Left forelimb (tissue), 1 donor: ENCODE measurements at places on chromosomes 2 and 18.

- DNase-seq: no peak
Observed at GRCh38 chr2:55732854-55733253, 39.2 kb upstream of the PNPT1 start.

DNA sequence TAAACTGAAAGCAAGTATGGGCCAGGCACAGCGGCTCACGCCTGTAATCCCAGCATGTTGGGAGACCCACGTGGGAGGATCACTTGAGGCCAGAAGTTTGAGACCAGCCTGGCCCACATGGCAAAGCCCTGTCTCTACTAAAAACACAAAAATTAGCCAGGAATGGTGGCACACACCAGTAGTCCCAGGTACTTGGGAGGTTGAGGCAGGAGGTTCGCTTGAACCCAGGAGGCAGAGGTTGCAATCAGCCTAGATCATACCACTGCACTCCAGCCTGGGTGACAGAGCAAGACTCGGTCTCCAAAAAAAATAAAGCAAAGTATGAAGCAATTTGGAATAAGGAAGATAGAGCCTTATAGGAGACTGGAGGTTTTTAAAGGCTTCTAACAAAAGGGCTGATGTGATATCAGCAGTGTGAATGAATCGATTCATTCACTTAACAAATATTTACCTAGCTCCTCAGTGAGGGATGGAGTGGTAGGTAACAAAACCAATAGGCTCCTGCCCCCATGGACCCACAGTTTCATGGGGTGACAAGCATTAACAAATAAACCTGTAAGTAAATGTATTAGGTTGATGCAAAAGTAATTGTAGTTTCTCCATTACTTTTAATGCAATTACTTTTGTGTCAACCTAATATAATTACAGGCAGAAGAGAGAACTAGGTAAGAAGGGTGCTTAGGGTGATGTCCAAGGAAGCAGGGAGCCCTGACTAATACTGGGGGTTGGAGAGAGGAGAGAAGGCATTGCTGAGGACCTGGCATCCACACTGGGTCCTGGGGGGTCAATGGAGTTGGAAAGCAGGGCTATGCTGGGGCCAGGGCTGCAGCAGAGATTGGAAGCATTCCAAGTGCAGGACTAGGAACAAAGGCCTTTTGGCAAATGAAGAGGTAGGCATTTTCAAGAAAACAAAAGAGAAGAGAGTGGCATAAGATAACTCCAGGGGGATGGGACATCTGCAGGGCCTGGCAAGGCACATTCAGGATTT is 195.4 kb upstream of the ARL4C start:
- no peak for DNase-seq

DNA sequence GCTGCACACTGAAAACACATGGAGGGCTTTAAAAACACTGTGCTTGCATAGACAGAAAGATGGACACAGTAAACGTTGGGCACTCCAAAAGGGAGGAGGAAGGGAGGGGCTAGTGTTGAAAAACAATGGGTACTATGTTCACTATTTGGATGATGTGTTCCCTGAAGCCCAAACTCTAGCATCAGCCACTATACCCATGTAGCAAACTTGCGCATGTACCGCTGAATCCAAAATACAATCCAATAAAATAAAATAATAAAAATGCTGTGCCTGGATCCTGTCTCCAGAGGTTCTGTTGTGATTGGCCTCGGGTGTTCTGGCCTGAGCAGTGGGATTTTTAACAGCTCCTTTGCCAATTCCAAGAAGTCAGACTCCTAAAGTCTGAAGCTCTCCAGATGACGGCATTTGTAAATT is 166.0 kb downstream of the TMEM182 start:
- no peak for DNase-seq

- no peak for DNase-seq
Observed at GRCh38 chr2:216622526-216622925, 10.7 kb upstream of the IGFBP2 start.

DNA sequence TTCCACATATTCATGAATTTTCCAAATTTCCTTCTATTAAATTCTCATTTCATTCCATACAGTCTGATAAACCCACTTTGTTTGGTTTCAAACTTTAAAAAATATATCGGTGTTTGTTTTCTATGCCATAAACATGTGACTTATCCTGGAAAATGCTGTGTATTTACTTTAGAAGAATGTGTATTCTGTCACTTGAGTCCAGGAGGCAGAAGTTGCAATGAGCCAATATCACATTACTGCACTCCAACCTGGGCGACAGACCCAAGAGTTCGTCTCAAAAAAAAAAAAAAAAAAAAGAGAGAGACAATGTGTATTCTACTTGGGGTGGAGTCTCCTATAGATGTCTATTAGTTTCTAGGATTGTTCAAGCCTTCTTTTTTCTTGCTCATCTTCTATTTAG is 31.8 kb downstream of the MBD5 start:
- DNase-seq: no peak

- DNase-seq: no peak
Observed at GRCh38 chr18:4040391-4041092, 414.6 kb downstream of the DLGAP1 start.

- no peak for DNase-seq
Observed at GRCh38 chr2:210360412-210360811, 45.4 kb upstream of the MYL1 start.

DNA sequence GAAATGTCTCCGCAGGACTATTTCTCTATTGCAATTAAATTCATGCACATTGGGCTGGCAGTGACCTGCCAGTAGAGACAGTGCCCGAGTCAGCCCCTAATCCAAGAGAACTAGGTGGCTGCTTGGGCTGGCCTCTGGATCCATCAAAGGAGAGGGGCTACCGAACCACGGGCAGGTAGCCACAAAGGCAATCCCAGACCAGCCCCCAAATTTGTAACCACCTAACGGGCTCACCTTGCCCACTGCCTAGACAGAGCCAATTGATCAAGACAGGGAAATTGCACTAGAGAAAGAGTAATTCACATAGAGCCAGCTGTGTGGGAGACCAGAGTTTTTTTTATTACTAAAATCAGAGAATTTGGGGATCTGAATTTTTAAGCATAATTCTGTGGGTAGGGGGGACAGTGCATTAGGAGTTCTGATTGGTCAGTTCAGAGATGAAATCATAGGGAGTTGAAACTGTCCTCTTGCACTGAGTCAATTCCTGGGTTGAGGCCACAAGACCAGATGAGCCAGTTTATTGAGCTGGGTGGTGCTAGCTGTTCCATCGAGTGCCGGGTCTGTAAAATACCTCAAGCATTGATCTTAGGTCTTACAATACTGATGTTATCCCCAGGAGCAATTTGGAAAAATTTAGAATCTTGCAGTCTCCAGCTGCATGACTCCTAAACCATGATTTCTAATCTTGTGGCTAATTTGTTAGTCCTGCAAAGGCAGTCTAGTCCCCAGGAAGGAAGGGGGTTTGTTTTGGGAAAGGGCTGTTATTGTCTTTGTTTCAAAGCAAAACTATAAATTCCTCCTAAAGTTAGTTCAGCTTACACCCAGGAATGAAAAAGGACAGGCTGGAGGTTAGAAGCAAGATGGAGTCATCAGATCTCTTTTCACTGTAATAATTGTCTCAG is 260.4 kb upstream of the SP5 start:
- no peak for DNase-seq

GRCh38 chr2:169704160-169704708 is 10.0 kb downstream of the PHOSPHO2 start:
- no peak for DNase-seq
